Stimulated activated CD4-positive, alpha-beta T cell treated with anti-CD3 and anti-CD28 coated beads, Interleukin-1b, Interleukin-23, amount 100 ng/mL, for 1 hour (primary cell): ENCODE measurements at places on chromosomes 2 and 18.

DNA sequence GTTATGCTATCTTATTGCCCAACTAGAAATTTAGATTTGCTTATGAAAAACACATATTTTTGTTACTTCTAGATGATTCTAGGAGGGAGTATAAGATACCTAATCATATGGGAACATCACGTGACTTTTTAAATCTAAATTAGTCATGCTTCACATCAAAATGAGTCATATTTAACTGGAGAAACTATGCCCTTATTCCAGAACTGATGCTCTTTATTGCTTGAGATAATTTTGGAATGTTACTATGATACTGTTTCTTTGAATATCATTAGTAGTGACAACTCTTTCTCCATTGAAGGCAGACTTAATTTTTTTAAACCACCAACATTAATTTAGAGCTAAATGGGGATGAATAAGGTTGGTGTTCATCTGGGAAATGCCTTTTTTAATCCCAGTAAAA is 19.9 kb upstream of the ELAC1 start:
- DNase-seq, result no peak

DNA sequence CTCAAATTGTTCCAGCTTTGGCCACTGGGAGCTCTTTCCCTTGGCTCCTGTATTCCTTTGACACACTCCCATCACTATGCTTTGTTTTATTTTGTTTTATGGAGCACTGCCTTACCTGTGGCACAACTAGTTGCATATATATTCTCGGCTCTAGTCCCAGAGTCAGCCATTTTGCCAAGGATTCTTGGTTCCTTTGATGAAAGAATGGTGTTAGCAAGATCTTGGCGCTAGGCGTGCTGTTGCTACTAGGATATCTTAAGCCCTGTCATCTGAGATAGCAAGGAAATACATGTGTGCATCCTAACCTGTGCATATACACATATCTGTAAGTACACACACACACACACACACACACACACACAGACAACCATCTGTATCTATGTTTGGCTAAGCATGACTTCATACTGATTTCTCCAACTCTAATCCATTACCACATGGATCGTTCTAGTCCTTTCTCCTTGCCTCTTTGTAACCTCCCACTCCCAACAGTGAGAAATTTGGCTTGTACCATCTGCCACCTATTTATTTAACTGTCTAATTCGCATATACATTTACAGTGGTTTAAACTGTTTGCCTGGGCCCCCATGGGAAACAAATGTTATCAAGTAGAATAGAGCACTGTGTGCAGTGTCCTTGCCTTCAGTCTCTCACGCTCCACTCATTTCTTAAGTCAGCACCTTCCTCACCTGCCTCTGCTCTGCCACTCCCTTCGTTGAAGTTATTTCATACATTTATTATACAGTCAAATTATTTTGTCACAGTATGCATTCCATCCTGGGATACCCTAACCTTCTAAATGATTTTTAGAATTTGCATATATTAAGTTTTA is 137.5 kb upstream of the MAP3K20 start:
- DNase-seq, result no peak

GRCh38 chr18:29250259-29250658 is 1073.3 kb upstream of the CDH2 start:
- DNase-seq, result no peak

DNA sequence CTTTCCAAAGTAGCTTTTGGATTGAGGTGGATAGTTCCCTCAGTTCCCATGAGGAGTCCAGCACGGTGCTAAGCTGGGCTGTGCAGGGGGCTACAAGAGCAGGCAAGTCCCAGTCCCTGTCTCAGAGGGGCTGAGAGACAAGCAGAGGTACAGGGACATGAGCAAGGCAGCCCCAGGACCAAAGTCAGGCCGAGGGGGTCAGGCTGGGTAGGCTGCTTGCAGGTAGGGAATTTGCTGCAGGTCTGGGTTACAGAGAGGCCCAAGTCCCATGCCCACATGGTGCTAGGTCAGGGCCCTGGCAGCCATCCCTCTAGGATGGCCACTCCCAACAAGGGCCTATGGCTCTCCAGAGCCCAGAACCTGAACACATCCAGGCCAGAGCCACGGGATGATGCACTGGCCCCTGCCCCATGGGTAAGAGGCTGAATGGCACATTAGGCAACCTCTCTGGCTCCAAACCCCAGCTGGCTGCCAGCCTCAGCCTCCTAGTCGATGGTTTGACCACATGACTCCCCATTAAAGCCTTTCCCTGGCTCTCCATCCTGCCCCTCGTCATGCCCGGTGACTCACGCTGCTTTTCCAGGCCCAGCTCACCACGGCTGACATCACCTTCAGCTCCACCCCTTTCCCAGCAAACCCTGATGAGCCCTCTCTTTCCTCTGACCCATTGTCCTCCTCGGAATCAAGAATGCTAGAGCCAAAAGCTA is 83.7 kb downstream of the SDC1 start:
- DNase-seq, result no peak

GRCh38 chr18:13366962-13367892 is 148.7 kb downstream of the LDLRAD4 start:
- DNase-seq, result no peak

DNA sequence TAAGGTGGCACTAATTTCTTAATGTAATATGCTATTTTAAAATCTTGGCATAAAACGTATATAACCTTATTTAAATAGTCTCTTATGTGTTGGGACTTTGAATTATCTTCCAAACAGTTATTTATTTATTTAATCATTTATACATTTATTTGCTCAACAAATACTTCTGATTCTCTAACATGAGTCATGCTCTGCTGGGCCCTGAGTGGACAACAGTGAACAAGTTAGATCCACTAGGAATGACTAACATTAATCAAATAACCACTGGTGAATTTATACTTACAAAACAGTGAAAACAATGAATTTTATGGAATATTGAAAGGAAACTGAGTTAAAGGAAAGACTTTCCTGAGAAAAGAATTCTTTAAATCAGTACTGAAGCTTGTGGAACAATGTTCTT is 1257.2 kb upstream of the CHAC2 start:
- DNase-seq, result no peak

DNA sequence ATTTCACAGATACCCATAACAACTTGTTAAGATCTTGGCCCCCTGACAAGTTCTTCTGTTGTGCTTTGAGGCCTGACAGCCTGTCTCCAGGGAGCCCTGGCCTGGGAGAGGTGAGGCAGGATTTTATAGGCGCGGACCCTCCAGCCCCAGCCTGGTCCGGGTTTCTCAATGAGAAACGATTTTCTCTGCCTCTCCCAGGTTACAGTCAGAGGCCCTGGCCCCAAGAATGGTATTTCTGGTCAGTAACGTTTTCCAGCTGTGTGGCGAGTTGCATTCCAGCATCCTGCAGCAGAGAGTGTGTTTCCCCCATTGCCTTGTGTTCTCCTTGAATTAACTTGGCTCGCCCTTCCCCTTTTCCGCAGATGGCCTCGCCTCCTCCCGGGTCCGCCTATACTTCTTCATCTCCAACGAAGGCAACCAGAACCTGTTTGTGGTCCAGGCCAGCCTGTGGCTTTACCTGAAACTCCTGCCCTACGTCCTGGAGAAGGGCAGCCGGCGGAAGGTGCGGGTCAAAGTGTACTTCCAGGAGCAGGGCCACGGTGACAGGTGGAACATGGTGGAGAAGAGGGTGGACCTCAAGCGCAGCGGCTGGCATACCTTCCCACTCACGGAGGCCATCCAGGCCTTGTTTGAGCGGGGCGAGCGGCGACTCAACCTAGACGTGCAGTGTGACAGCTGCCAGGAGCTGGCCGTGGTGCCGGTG is 3.0 kb downstream of the INHBB start:
- DNase-seq, result no peak

- no peak for DNase-seq
Measured at GRCh38 chr2:73031725-73032701, 39.5 kb downstream of the SFXN5 start.

DNA sequence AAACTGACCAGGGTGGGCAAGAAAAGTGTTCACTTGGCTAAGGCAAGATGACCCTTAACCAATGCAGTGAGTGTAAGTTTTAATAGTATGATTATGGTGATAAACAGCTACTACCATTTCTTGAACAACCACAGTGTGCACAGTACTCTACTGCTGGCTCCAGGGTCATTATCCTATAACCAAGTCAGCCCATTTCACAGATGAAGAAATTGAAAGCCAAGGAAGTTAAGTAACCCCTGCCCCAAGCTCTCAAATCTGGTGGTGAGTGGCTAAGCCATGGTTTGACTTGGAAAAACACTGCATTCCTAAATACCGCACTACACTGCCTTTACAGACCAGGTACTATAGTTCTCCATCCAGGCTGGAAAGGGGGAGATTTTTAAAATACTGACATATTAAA is 5.7 kb downstream of the ZNF385B start:
- no peak for DNase-seq

GRCh38 chr2:122055521-122055931 is 300.1 kb downstream of the TSN start:
- DNase-seq, result no peak

DNA sequence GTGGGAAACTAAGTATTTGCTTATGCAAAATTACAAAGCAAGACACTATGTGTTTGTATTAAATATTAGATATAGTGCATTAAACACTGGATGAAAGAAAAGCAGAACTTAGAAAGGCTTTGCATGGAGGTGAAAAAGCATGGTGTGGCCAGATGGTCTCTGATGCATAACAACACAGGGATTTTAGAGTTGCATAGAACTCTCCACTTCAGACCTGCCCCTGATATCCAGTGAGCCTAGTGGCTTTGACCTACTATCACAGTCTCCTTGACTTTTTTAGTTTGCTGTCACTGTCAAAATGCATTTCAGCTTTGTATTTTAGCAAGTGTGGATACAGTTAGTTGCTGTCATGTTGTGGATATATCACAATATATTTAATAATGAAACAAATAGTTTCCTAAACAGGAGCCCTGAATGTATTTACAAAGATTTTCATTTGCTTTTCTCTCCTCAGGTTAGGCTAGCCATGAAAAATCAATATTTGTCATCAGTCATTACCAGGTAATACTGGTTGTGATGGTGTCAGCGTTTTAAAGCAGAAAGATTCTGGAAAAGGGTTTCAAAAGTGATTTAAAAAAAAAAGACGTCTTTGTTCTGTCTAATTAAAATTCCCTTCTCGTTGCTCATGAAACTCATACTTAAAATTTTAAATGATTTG is 5.2 kb downstream of the CSRNP3 start:
- DNase-seq, result no peak

DNA sequence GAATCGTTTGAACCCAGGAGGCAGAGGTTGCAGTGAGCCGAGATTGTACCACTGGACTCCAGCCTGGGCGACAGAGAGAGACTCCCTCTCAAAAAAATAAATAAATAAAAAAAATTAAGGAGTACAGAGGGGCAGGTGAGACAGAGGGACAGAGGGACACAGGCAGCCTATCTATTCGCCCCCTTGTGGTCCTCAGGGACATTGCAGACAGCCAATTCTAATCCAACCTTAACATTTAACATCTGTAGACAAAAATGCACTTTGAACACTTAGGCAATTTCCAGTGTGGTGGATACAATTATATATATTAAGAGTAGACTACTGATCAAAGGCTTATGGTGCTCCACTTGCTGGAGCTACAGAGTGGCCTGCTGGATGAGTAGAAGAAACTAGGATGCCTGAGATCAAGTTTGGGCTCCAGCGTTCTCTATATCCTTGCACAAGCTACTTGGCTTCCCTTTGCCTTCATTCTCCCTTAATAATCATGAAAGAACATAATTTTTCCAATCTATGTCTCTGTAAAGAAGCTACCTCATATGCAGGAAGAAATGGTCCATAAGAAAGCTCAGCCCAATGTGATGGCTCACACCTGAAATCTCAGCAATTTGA is 8.2 kb upstream of the SMARCAL1 start:
- peak; percentile 11 for DNase-seq

GRCh38 chr2:197908990-197909776 is 104.8 kb downstream of the PLCL1 start:
- DNase-seq, result no peak

- DNase-seq, result no peak
Measured at GRCh38 chr2:121418494-121419058, 112.1 kb upstream of the RNU4ATAC start.

DNA sequence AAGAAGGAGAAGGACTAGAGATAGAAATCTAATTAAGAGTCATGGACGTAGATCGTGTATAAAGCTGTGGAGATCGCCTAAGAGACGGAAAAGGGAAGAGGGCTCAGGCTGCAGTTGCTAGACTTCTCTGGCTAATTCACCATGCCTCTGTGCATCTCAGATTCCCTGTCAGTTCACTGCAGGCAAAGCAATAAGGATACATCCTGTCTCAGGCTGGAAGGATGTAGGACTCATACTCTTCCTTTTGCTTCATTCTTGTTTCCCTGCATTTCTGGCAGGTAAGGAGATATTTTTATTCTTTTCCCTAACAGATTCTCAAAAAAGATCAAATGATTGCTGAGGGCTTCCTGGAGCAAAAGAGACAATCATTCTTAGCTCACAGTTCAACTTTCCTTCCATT is 112.5 kb downstream of the AP1S3 start:
- DNase-seq, result no peak

- no peak for DNase-seq
Measured at GRCh38 chr2:171855401-171855800, 38.6 kb downstream of the SLC25A12 start.

DNA sequence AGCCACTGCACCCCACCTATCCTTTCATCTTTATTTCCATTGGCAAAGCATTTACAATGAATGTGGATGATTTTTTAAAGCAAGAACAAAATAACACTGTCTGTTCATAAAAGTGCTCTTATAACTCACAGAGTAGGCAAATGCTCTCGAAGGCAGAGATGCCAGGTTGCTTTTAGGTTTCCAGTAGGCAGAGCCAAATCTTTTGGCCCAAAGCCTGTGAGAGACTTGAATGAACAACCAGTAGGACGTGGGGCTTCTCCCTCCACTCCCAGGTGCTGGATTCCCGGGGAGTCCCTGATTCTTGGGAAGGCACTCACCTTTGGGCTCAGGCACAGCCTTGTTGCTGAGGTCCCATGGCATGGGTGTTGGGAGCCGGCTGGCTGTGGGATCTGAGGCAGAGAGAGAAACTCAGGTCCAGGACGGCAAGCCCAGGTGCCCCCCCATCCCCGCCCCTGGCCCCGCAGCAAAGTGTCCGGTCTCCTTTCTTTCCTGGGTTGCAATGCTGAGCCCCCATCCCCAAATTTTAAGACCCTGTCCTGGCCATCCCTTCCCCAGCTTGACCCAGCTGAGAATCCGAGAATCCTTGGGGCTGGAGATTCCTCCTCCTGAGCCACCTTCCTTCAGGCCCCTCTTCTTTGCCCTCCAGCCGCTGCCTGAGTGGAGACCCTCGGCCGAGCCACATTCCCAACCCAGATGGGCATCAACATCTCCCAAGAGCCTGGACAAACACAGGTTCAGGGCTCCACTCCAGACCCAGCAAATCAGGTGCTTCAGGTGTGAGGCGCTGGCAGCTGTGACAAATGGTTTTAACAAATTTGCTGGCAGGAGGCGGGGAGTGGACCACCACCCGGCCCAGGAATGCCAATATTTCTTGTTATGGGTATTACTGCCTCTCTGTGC is 5.8 kb downstream of the NEURL3 start:
- no peak for DNase-seq

DNA sequence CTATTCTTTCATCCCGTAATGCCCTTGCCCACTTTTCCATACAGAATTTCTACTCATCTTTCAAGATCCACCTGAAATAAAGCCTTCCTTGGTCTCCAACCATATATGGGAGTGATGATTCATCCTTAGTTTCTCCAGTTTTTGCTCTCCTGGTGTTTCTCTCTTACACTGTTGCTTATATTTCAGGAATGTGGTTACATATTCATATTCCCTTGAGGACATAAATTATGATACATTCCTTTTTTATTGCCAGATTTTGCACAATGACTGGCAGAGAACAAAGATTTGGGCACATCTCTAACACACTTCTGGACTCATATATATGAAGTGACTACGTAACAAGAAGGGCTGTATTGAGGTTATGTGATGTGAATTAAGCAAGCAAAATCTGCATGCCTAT is 1573.4 kb upstream of the NXPH2 start:
- no peak for DNase-seq

GRCh38 chr18:50468807-50469206 is 91.1 kb upstream of the MAPK4 start:
- no peak for DNase-seq
